ENCODE measurements at places on chromosomes 7 and 10. TPM values are rescaled to one million over a fixed set of nuclear protein-coding genes. Genes with fewer than 3 reads are reported as not detected.

- H3K27ac ChIP-seq, result no peak overlapping the region
- DNase-seq, result peak; percentile 20
- H3K36me3 ChIP-seq, result no peaks in the 10 kb centered on the region
- no peaks in the 10 kb centered on the region for H3K4me1 ChIP-seq
- no peak overlapping the region for H3K4me3 ChIP-seq
Observed at GRCh38 chr7:104848138-104848990, 165.6 kb upstream of the KMT2E start.

GRCh38 chr10:3635211-3635671, 149.8 kb downstream of the KLF6 start:
- no peaks in the 10 kb centered on the region for H3K36me3 ChIP-seq
- H3K4me3 ChIP-seq, result no peak overlapping the region
- peaks cover 26% of the 10 kb centered on the region for H3K27me3 ChIP-seq
- H3K4me1 ChIP-seq, result peaks cover 9% of the 10 kb centered on the region
- DNase-seq, result no peak

DNA sequence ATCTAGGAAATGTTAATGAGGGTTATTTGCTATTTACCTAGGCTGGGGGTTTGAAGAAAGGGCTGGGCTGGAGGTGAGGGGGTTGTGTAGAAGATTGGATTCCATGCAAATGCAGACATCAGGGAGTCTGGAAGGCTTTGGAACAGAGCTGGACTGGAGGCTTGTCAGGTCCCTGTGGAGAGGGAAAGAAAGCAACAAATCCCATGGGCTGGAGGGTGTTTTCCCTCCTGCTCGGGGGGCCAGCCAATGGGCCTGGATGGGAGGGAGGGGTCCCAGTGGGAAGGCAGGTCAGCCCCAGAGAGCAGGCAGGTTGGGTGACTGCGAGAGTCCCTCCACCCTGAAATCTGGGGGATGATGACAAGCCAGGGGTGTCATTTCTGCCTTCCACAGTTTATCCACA, 431.8 kb downstream of the RPS24 start:
- H3K36me3 ChIP-seq, result no peaks in the 10 kb centered on the region
- no peak overlapping the region for H3K27ac ChIP-seq
- peaks cover 1% of the 10 kb centered on the region for H3K27me3 ChIP-seq
- no peak overlapping the region for H3K4me3 ChIP-seq
- no peak for DNase-seq
- H3K4me1 ChIP-seq, result no peaks in the 10 kb centered on the region

DNA sequence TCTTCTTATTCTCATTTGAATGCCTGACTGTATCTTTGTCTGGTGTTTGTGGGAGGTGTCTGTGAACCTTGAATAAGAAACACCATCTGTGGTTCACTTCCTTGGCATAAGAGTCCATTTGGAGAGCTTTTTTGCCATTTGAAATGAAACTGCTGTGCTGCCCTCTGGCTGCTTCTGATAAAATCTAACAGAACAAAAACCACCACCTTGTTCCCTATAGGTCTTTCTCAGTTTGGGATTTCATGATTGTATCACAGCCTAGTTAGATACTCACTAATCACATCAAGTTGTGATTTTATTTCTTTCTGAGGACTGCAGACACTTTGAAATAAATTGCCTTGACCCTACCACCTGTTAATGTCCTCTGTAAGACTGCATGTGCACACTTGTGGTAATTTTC, 102.7 kb upstream of the FAM13C start:
- no peak for DNase-seq
- no peak overlapping the region for H3K27ac ChIP-seq
- no peaks in the 10 kb centered on the region for H3K27me3 ChIP-seq
- H3K4me1 ChIP-seq, result no peaks in the 10 kb centered on the region
- H3K36me3 ChIP-seq, result no peaks in the 10 kb centered on the region

- no peaks in the 10 kb centered on the region for H3K4me1 ChIP-seq
- no peak for DNase-seq
- no peaks in the 10 kb centered on the region for H3K36me3 ChIP-seq
- no peak overlapping the region for H3K4me3 ChIP-seq
Observed at GRCh38 chr10:118496525-118496924, 98.9 kb downstream of the PRLHR start.

- no peak for DNase-seq
- peaks cover 69% of the 10 kb centered on the region for H3K36me3 ChIP-seq
- H3K27me3 ChIP-seq, result no peaks in the 10 kb centered on the region
- no peak overlapping the region for H3K27ac ChIP-seq
- H3K4me1 ChIP-seq, result no peaks in the 10 kb centered on the region
Observed at GRCh38 chr7:154946166-154946565, 56.8 kb downstream of the PAXIP1 start.

GRCh38 chr7:42117201-42117600, 119.8 kb downstream of the GLI3 start:
- H3K27ac ChIP-seq, result no peak overlapping the region
- no peaks in the 10 kb centered on the region for H3K27me3 ChIP-seq
- H3K4me3 ChIP-seq, result no peak overlapping the region
- no peak for DNase-seq

GRCh38 chr10:129545261-129545660, 78.2 kb downstream of the MGMT start:
- DNase-seq, result no peak
- no peaks in the 10 kb centered on the region for H3K36me3 ChIP-seq
- no peak overlapping the region for H3K27ac ChIP-seq

DNA sequence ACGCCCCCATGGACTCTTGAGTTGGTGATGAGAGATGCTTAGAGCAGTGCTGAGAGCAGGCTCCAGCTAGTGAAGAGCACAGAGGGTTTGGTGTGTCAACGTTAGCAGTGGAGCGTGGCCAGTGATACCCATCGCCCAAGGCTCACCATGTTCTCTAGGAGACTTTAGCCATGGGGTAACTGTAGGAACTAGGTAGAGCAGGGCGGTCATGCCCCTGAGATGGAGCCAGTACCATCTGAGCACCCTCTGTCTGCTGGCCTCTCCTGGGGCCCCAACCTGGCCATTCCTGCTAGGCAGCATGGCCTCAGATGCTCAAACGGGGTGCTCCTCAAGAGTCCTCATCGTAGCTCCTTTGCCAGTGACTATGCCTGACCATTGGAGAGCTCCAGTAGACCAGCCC, 179.7 kb downstream of the KCND2 start:
- no peaks in the 10 kb centered on the region for H3K27me3 ChIP-seq
- DNase-seq, result no peak
- H3K4me1 ChIP-seq, result no peaks in the 10 kb centered on the region

- H3K4me1 ChIP-seq, result no peaks in the 10 kb centered on the region
- no peaks in the 10 kb centered on the region for H3K27me3 ChIP-seq
- H3K4me3 ChIP-seq, result no peak overlapping the region
- H3K36me3 ChIP-seq, result no peaks in the 10 kb centered on the region
Observed at GRCh38 chr7:152553671-152554317, 118.0 kb upstream of the KMT2C start.

GRCh38 chr7:88200789-88201188, 19.0 kb downstream of the SRI start:
- H3K27me3 ChIP-seq, result no peaks in the 10 kb centered on the region
- H3K27ac ChIP-seq, result no peak overlapping the region
- DNase-seq, result no peak
- peaks cover 48% of the 10 kb centered on the region for H3K36me3 ChIP-seq
- H3K4me1 ChIP-seq, result peaks cover 19% of the 10 kb centered on the region
- no peak overlapping the region for H3K4me3 ChIP-seq

- H3K27ac ChIP-seq, result no peak overlapping the region
- H3K4me3 ChIP-seq, result no peak overlapping the region
- no peaks in the 10 kb centered on the region for H3K27me3 ChIP-seq
- H3K4me1 ChIP-seq, result no peaks in the 10 kb centered on the region
- DNase-seq, result no peak
Observed at GRCh38 chr7:90686146-90686545, 90.0 kb downstream of the CDK14 start.

DNA sequence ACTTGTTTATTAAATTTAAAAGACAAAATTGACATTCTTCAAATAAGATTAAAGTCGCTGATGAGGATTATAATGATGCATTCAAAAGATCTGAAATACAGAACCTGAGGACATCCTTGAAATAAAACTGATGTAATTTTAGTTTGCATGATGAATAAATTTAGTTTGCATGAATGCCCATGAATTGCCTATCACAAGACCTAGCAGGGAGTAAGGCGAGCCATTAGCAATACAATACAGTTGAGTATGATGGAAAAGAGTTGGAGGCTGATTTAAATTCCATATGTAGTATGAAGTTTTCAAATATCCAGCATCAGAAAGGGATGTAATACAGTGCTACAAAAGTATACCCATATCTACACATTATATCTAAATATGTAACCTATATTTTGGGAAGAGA, 321.3 kb downstream of the CACNA2D1 start:
- DNase-seq, result no peak
- H3K4me3 ChIP-seq, result no peak overlapping the region
- H3K36me3 ChIP-seq, result no peaks in the 10 kb centered on the region
- no peaks in the 10 kb centered on the region for H3K27me3 ChIP-seq
- H3K27ac ChIP-seq, result no peak overlapping the region
- H3K4me1 ChIP-seq, result no peaks in the 10 kb centered on the region

DNA sequence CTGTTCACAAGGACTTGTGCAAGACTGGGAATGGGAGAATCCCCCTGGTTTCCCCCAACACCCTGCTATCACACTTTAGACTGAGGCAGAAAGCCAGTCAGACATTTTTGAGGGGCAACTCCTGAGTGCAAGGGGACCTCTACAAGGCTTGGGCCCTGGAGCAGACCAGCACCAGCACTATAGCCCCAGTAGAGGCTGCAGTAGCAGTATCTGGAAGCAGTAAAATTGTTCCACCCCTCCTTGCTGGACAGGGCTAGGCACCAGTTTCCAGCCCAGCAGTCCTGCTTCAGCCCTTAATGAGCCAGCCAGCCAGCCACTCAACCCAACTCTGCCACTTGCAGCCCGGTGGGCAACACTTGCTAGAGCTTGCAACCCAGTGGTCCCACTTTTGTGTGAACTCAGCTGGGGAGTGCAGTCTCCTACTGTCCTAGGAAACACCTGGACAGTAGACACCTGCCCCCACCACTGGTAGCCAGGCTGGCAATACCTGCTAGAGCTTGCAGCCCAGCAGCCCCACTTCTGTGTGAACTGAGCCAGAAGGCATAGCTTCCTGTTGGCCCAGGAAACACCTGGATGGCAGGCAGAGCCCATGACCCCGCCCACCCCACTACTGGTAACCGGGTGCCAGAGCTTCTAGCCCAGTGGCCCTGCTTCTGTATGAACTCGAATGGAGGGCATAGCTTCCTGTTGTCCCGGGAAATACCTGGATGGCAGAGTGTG, 65.0 kb downstream of the FBXL13 start:
- H3K36me3 ChIP-seq, result no peaks in the 10 kb centered on the region
- no peak overlapping the region for H3K4me3 ChIP-seq
- DNase-seq, result no peak
- no peak overlapping the region for H3K27ac ChIP-seq
- H3K27me3 ChIP-seq, result no peaks in the 10 kb centered on the region

DNA sequence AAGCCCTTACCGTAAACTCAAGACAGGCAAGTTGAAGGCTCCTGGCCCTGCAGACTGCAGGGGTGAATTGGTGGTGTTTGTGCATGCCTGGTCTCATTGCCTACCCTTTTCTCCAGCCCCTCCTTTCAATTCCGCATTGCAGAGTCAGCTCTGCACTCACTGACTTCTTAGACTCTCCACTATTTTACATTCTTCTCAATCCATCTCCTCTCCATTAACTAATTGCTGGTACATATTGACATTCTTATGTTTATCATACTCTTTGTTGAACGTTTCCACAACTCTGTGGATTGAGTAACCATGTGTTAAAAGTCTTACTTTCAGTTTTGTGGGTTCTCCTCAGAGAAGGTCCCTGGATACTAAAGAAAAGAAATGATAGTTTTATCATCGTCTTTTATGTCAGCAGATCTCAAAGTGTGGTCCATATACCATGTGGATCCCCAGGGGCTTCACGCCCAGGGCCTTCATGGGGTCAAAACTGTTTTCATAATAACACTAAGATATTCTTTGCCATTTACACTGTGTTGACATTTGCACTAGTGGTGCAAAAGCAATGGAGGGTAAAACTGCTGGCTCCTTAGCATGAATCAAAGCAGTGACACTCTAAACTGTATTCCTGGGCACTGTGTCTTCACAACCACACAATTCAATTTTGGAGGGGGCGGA, 135.4 kb upstream of the FZD1 start:
- no peak overlapping the region for H3K27ac ChIP-seq
- no peaks in the 10 kb centered on the region for H3K36me3 ChIP-seq
- H3K27me3 ChIP-seq, result no peaks in the 10 kb centered on the region

DNA sequence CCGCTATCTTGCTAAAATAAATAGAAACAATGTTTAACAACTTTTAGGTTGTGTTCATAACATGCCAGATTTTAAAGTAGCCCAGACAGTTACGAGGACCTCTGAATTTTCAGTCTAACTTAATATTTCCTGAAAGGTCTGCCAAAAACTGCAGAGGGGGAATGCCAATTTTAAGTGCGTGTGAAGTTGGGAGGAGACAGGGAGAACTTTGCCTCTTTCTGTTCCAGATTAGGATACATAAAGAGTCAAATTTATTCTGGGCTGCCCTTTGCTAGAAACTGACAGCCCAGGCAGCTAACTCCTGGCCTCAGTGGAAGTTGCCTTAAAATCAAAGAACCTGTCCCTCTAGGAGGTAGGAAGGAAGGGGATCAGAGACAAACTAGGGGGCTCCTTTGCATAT, 52.3 kb upstream of the PIP4K2A start:
- peaks cover 4% of the 10 kb centered on the region for H3K27me3 ChIP-seq
- no peak overlapping the region for H3K4me3 ChIP-seq
- no peak overlapping the region for H3K27ac ChIP-seq
- no peaks in the 10 kb centered on the region for H3K36me3 ChIP-seq
- no peaks in the 10 kb centered on the region for H3K4me1 ChIP-seq
- DNase-seq, result no peak

DNA sequence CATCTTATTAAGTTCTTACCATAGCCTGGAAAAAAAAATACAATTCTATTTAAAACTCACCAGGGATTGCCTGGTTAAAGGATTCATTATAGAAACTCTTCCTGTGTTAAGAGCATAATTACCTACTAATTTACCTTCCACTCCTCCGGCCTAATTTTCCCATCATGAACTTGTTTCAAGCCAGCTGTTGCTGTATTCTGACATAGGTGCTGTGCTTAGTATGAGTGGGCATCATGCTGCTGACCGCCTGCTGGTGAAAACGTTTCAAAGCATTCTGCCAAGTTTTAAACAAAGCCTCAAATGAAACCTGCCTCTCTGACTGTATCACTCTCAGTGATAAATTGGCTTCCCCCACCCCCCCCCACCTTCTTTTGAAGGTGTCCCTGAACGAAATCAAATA, 47.8 kb upstream of the KCNMA1 start:
- no peak overlapping the region for H3K27ac ChIP-seq
- H3K4me3 ChIP-seq, result no peak overlapping the region
- no peaks in the 10 kb centered on the region for H3K4me1 ChIP-seq
- no peak for DNase-seq
- H3K27me3 ChIP-seq, result peaks cover 2% of the 10 kb centered on the region

- H3K27ac ChIP-seq, result no peak overlapping the region
- no peak overlapping the region for H3K4me3 ChIP-seq
Observed at GRCh38 chr10:60594476-60595051, 183.7 kb upstream of the CDK1 start.

The WEE2 gene
- total RNA-seq, result not detected

The ZNF722 gene
- total RNA-seq, result not detected

The MLXIPL gene
- total RNA-seq, result not detected

The SUMF2 gene
- total RNA-seq, result 153 TPM

The CACNA2D1 gene
- not detected for total RNA-seq

The ARMC3 gene
- total RNA-seq, result not detected

The PSAP gene
- 108 TPM for total RNA-seq

The GOLGA7B gene
- total RNA-seq, result 0.34 TPM

The WASHC2A gene
- 25.0 TPM for total RNA-seq

The ARHGEF5 gene
- 10.8 TPM for total RNA-seq

The CEP55 gene
- total RNA-seq, result 72.6 TPM

The CDHR3 gene
- total RNA-seq, result 0.80 TPM

The MYO3A gene
- total RNA-seq, result not detected

The CHST3 gene
- 0.52 TPM for total RNA-seq

The HMX2 gene
- total RNA-seq, result not detected

The OPALIN gene
- not detected for total RNA-seq

The HOXA11 gene
- not detected for total RNA-seq
